ENCODE measurements at places on chromosomes 7 and 10.
A peak's percentile ranks its signal among the peaks of the same experiment; 100 is the strongest.

GRCh38 chr10:71132321-71132810 is 80.0 kb upstream of the UNC5B start:
- no peak for DNase-seq

GRCh38 chr7:99199226-99199625 is 8.7 kb downstream of the KPNA7 start:
- no peak for DNase-seq

- DNase-seq: no peak
These were observed 926.4 kb downstream of the IPMK start for GRCh38 chr10:57341294-57341693.

DNA sequence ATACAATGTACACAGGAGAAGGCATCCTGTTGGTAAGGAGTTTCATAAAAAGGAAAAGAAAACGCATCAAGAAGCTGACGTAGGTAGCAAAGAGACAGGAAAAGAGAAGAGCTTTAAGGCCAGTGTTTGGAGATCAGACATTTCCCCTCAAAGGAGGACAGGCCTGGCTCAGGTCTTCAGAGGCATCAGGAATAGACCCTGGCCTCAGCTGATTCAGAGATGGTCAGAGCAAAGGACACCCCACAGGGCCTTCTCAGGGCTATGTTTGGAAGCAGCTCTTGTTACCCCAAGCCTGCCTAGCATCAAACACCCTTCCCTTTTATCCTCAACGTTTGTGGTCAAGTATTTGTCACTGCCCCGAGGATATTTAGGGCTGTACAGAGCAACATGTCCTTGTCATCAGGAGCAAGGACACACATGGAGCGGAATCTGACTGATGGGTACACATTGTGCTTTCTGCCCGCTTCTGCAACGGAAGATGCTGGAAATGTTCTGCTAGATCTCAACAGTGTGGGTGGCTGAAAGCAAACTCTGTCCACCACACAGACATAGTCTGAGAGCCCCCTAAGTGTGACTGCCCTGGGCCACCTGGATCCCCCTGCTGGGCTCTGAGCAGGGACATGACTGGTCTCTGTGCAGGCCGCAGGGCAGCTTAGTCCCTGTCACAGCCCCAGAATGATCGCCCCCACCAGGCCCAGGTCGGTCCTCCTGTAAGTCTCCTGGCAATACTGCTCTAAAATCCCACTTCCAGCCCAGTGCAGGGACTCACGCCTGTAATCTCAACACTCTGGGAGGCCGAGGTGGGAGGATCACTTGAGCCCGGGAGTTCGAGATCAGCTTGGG is 1.0 kb upstream of the ZDHHC4 start:
- DNase-seq: peak; percentile 7

- DNase-seq: no peak
These were observed 126.4 kb downstream of the KBTBD2 start for GRCh38 chr7:32765185-32765584.

DNA sequence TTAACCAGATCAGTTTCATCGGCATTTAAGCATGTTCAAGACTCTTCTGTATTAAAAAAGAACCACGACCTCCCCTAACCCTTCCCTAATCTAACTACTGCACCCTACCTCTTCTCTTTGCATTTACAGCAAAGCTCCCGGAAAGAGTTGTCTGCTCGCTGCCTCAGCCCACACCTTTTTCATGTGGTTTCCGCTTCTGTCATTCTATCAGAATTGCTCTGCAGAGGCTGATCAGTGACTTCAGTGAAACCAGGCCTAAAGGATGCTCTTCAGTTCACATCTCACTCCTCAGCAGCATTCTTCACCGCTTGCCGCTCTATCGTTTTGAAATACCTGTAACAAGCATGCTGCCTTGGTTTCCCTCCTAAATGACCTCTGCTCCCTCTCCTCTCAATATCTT is 160.9 kb downstream of the SDK1 start:
- DNase-seq: no peak

- DNase-seq: peak; percentile 26
These were observed 84.1 kb downstream of the CPXM2 start for GRCh38 chr10:123807444-123808035.

GRCh38 chr7:134422008-134422407 is 36.9 kb downstream of the AKR1B1 start:
- peak; percentile 43 for DNase-seq

DNA sequence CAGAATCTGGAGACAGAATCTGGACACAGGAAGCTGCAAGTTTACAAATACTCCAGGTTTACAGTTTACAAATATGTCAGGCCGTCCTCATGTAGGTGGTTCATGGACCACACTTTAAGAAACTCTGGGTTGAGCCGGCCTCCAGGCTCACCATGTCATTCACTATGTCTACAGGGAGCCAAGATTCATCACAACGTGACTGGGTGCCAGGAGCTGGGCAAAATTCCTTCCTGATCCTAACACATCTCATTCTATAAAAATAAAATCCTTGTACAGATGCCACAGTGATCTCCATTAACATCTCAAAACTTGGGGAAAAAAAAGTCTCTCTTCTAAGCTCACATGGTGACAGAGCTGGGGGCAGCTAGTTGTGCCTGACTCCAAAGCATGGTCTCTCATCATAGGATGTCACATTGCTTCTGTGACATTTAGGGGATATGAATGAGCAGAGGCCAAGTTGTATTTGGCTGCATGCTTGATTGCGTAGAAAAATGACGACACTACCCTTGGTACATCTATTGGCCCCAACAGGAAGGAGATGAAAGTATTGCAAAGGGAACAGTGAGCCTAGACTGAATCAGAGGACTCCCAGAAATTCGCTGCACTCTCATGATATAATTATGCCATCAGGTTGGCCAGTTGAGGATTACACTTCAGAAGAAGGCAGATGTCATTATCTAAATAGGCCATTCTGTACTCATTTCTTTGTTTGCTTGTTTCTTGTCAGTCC is 35.9 kb downstream of the MTURN start:
- no peak for DNase-seq

DNA sequence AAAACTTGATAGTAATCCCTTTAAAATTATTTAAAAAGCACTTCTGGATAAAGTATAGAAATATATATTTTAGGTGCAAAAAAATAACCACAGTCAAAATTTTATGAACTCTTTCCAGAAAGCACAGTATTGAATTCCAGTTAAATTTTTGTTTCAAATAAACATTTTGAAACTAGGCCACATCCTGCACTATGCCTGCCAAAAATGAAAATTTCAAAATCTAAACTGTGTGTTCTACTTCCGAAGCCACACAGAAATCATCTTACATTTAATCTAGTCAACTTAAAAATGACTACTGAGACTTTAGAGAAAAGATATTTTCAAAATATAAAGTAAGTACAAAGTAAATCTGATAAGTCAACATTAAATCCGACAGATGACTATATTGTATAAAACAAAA is 50.0 kb downstream of the MAGI2 start:
- peak; percentile 37 for DNase-seq

Measured in EH (cell line).